ENCODE measurements at places on chromosomes 2 and 18.
A peak's percentile ranks its signal among the peaks of the same experiment; 100 is the strongest.

- no peak for DNase-seq
Observed at GRCh38 chr2:125216321-125216720, 1191.2 kb downstream of the CNTNAP5 start.

GRCh38 chr2:201642086-201642578, 1.2 kb downstream of the TMEM237 start:
- DNase-seq: peak; percentile 86

GRCh38 chr2:99085421-99085820, 56.1 kb upstream of the C2orf15 start:
- DNase-seq: peak; percentile 23

- no peak for DNase-seq
Observed at GRCh38 chr2:2188344-2188920, 142.6 kb downstream of the MYT1L start.

All from Kasumi-1 (cell line).